ENCODE measurements at places on chromosomes 5 and 9.

DNA sequence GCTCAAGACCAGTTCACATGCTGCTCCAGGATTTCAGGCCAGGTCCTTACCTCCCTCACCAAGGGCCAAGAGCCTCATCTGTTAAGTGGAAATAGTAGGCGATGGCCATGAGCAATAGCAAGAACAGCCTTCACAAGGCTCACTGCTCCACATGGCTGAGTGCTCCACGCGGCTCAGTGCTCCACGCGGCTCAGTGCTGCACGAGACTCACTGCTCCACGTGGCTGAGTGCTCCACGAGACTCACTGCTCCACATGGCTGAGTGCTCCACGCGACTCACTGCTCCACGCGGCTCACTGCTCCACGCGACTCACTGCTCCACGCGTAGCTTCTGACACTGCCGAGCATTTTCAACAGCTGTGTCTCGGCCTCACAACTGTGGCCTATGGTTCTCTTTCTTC is 36.4 kb upstream of the ADAMTS2 start:
- DNase-seq = no peak

DNA sequence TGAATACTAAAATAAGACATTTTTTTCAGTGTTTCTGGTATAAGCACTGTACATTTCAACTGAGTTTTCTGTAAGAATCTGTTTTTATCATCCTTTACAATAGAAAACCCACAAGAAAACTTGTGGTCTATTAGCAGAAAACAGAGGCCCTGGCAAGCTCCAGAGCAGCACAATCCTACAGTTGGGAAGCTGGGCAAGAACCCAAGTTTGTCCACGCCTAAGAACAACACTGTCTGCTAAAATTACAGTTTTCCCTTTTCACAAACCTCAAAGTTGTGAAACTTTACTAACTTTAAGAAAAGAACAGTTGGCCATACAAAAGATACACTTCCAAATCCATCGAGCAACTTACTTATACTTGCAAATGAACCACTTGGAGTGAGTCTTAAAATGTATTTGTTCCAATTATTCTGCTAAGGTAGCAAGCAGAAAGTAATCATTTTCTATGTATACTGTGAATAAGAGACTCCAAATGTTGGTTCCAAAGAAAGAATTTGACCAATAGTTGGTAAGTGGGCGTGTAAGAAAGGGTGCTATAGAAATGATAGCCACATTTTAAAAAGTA is 982.0 kb upstream of the ARRDC3 start:
- DNase-seq = no peak

- peak; percentile 37 for DNase-seq
These were observed 93.2 kb downstream of the ZFAND5 start for GRCh38 chr9:72271613-72272478.

GRCh38 chr5:6273090-6273735 is 105.1 kb downstream of the MED10 start:
- DNase-seq = no peak

GRCh38 chr9:78363221-78363620 is 66.3 kb downstream of the PSAT1 start:
- DNase-seq = no peak

GRCh38 chr5:95924720-95925377 is 36.8 kb downstream of the ELL2 start:
- no peak for DNase-seq

- DNase-seq = no peak
These were observed 110.2 kb downstream of the PCSK1 start for GRCh38 chr5:96322865-96323264.

DNA sequence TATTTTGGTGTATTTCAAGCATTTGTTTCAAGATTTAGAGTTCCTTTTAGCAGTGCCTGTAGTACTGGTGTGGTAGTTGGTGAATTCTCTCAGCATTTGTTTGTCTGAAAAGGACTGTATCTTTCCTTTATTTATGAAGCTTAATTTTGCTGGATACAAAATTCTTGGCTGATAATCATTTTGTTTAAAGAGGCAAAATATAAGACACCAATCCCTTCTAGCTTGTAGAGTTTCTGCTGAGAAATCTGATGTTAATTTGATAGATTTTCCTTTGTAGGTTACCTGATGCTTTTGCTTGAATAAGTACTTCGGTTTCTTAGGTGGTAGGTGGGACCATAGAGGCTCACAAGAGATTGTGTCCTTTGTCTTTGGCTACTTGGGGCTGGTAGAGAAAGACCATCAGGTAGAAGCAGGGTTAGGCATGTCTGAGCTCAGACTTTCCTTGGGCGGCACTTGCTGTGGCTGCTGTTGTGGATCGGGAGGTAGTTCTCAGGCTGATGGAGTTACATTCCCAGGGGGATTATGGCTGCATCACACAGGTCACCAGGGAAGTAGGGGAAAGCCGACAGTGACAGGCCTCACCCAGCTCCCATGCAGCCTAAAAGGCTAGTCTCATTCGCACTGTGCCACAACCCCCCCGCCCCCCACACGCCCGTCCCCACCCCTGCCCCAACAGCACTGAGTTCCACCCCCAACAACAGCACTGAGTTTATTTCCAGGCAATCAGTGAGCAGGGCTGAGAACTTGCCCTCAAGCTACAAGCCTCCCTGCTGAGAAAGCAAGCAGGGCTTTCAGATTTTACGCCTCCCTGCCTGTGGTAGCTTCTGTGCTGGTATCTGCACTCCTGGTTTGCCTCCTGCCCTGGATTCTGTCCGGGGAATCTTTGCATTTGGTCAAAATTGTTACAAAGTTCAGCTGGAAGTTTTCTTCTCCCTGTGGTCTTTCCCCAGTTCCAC is 127.1 kb upstream of the GLRA1 start:
- no peak for DNase-seq

- no peak for DNase-seq
These were observed 3.3 kb upstream of the CNTLN start for GRCh38 chr9:17131494-17131893.

GRCh38 chr5:100444961-100445360 is 90.2 kb upstream of the FAM174A start:
- DNase-seq = no peak

GRCh38 chr5:151195622-151196021 is 28.3 kb downstream of the CCDC69 start:
- no peak for DNase-seq

GRCh38 chr5:165576678-165577275 is 2071.4 kb downstream of the MAT2B start:
- DNase-seq = no peak

DNA sequence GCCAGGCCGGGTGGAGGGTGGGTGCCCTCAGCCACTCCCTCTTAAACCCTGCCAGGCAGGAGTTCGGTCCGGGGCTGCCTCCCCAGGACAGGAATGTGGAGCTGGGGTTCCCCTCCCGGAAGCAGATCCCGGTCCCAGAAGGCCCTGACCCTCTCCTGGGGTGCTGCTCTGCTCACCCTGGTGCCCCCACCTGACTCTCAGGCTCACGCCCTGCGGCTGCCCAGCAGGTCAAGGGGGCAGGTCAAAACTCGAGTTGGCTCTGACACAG is 3.7 kb upstream of the NRARP start:
- DNase-seq = no peak

DNA sequence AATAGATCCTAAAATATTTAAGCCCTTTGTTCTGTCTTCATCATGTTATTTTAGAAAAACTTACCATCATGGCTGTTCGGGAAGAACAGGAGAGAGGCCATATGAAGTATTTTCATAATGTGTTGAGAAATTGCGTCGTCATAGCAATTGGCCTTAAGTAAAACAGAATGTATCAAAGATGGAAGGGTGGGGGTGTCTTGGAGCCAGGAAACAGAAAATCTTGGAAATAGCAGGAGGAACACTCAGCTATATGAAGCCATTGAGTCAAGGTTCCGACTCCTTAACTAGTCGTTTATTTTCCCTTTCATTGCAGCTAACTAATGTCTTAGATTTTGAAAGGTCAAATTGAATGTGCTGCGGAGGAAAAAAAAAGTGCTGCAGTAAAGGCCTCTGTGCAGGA is 1.3 kb downstream of the SPTAN1 start:
- no peak for DNase-seq

DNA sequence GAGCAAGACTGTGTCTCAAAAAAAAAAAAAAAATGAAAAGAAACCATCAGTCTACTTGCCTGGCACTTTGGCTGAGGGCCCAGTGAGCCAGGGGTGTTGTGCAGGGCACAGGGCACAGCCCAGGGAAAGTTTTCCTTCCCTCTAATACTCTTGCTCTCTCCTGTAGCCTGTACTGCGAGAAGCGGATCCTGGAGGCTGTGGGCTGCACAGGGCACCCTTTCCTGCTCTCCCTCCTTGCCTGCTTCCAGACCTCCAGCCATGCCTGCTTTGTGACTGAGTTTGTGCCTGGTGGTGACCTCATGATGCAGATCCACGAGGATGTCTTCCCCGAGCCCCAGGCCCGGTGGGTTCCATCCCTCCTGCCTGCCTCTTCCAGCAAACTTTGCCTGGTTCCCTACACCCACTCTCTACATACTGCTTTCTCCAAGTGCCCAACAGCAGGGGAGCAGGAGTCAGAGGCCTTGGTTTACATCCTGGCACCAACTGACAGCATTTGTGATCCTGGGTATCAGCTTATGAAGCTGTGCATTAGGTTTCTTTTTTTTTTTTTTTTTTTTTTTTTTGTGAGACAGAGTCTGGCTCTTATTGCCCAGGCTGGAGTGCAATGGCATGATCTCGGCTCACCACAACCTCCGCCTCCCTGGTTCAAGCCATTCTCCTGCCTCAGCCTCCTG is 7.2 kb downstream of the ZDHHC12 start:
- DNase-seq = no peak

DNA sequence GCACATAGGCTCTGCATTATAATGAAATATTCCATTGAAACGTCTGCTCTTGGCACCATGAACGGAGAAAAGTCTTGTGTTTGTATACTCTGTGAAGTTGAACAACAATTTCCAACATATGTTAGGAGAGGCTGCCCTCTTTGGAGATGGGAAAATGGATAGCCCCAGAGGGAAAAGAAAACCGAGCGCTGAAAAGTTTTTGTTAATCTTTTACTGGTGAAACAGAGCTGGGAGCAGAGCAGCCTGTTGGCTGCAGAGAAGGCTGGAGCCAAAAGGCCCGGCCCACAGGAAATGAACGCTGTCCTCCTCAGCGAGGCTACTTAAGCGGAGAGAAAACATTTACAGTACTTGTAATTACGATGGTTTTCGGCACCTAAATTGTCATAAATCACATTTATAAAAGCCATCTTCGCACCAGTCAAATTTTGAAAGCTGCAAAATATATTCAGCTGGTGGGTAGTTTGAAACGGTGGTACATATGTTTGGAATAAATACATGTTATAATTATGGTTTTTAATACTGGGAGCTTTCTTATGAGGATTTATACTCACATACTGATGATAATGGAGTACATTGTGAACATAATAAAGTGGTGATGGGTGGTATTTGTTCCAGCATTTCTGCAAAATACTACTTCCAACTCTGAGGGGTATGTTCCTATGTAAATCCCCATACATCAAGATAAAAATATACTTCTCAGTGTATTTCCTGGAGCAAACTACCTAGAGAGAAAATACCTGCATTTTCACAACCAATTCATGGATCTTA is 129.6 kb upstream of the CNTLN start:
- DNase-seq = no peak

DNA sequence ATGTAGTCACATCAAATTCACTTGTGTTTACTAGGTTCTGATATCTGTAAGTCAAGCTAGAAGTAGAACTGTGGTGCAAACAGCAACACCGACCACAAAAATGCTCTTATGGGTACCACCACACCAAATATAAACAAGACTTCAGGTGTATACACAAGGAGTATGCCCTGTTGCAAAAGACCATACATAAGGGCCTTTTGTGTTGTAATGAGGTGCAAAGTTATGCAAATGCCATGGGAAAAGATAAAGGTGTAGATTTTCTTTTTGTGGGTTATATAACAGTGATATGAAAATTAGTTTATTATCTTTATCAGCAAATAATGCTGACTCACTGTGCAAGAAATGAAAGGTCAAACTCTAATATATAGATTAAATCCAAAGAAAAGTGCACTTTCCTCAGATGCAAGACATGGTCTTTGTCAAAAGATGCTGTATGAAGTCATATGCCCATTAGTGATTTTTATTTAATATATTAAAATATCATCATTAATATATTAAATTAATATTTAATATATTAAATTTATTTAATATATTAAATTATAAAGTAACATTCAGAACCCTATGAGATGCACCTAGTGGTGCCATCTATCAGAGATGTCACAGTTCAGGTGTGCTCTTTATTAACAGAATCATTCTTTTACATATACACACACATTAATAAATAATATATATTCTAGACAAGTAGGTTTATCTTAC is 26.7 kb upstream of the ALDH1A1 start:
- DNase-seq = no peak

- no peak for DNase-seq
These were observed 260.1 kb upstream of the RGMB start for GRCh38 chr5:98513380-98513779.

GRCh38 chr5:87868792-87869191 is 399.9 kb downstream of the TMEM161B start:
- DNase-seq = no peak

- no peak for DNase-seq
These were observed 41.6 kb upstream of the FBN2 start for GRCh38 chr5:128579639-128580038.

DNA sequence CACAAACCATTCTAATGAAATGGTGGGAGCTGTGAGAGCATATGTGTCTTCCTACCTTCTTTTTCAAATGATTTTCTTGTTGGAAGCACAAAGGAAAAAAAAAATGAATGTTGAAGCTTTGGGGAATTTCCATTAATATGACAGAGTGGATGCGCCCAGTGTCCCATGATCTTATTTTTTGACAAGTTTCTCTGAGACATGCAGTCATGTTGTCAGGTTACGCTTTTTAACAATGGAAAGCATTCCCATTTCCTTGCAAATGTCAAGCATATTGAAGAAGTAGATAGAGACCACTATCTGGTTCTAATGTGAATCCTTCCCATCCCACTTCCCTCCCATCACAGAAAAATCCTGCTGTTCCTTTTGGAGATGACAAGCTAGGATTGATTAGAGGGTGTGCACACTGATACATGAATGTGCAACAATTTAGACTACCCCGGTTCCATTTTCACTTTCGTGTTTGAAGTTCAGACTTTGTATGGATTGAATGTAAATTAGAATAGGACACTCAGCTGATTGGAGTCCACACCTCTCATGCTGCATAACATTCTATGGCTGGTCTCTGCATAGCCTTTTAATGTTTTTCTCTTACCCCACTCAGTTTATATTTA is 919.4 kb downstream of the TLE4 start:
- no peak for DNase-seq

DNA sequence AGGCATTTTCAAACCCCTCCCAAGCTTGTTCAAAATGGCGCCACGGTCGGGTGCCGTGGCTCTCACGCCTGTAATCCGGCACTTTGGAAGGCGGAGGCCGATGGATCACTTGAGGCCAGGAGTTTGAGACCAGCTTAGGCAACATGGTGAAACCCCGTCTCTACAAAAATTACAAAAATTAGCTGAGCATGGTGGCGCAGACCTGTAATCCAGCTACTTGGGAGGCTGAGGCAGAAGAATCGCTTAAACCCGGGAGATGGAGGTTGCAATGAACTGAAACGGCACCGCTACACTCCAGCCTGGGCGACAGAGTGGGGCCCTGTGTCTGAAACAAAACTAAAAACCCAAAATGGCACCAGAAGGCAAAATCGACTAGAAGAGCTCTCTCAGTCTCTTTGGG is 142.0 kb downstream of the MTX3 start:
- no peak for DNase-seq

Measured in GM12891 (cell line).